Dermis lymphatic vessel endothelial cell (primary cell): ENCODE measurements at places on chromosomes 4 and X. TPM values are rescaled to one million over a fixed set of nuclear protein-coding genes. Genes with fewer than 3 reads are reported as not detected.

Gene C1QTNF7
- total RNA-seq: not detected in 2 replicates

Gene AR
- total RNA-seq: 0.26 and 0.43 TPM in 2 replicates

Gene GAGE12H
- total RNA-seq: not detected in 2 replicates

Gene CHRDL1
- not detected in 2 replicates for total RNA-seq

Gene CXorf51B
- not detected in 2 replicates for total RNA-seq

Gene PPP4R3C
- not detected in 2 replicates for total RNA-seq
